ENCODE measurements at places on chromosomes 1 and 21. TPM values are rescaled to one million over a fixed set of nuclear protein-coding genes. Genes with fewer than 3 reads are reported as not detected.
A peak's percentile ranks its signal among the peaks of the same experiment; 100 is the strongest.

Gene KRTAP19-1
- total RNA-seq, result not detected

Gene TAL1
- total RNA-seq, result not detected

Gene SON
- 362 TPM for total RNA-seq

Gene NES
- 95.9 TPM for total RNA-seq

Gene HTR1D
- 4.7 TPM for total RNA-seq

Gene S100A12
- total RNA-seq, result not detected

- peak overlapping the region; percentile 66 for H3K4me3 ChIP-seq
- no peaks in the 10 kb centered on the region for H3K36me3 ChIP-seq
- peaks cover 42% of the 10 kb centered on the region for H3K27me3 ChIP-seq
- H3K4me1 ChIP-seq, result peaks cover 4% of the 10 kb centered on the region
- DNase-seq, result no peak
Measured at GRCh38 chr1:28812669-28813468, 899 bp downstream of the OPRD1 start.

DNA sequence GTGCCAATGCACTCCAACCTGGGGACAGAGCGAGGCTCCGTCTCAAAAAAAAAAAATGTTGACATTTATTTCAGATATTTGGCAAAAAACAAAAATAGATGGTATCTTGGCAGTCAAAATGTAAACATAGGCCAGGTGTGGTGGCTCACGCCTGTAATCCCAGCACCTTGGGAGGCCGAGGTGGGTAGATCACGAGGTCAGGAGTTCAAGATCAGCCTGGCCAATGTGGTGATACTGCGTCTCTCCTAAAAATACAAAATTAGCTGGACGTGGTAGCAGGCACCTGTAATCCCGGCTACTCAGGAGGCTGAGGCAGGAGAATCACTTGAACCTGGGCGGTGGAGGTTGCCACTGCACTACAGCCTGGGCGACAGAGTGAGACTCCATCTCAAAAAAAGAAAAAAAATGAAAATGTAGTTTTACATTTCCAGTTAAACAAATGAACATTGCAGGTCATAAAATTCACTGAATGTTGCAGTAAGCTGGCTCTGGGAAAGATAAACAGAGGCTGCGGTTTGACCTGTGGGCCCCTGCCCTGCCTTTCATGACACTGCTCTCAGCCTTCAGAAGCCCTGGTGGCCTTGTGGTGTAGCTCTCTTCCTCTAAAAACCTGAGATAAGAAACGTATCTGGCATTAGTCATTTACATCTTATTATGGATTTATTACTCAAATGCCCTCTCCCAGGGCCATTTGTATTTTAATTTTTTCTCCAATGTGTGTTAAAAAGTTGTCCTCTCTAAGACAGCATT lies 12.2 kb upstream of the SLC44A3 start:
- DNase-seq, result no peak
- H3K27me3 ChIP-seq, result no peaks in the 10 kb centered on the region
- H3K4me3 ChIP-seq, result no peak overlapping the region
- peaks cover 30% of the 10 kb centered on the region for H3K4me1 ChIP-seq
- H3K27ac ChIP-seq, result no peak overlapping the region
- H3K36me3 ChIP-seq, result no peaks in the 10 kb centered on the region

- H3K27ac ChIP-seq, result no peak overlapping the region
- H3K4me1 ChIP-seq, result peaks cover 35% of the 10 kb centered on the region
- no peak overlapping the region for H3K4me3 ChIP-seq
- H3K36me3 ChIP-seq, result no peaks in the 10 kb centered on the region
Measured at GRCh38 chr1:163535807-163536206, 214.1 kb downstream of the NUF2 start.

- H3K4me1 ChIP-seq, result peaks cover 34% of the 10 kb centered on the region
- H3K4me3 ChIP-seq, result no peak overlapping the region
- no peaks in the 10 kb centered on the region for H3K36me3 ChIP-seq
- peaks cover 18% of the 10 kb centered on the region for H3K27me3 ChIP-seq
- no peak overlapping the region for H3K27ac ChIP-seq
Measured at GRCh38 chr1:94115900-94116436, 5.0 kb downstream of the ABCA4 start.

DNA sequence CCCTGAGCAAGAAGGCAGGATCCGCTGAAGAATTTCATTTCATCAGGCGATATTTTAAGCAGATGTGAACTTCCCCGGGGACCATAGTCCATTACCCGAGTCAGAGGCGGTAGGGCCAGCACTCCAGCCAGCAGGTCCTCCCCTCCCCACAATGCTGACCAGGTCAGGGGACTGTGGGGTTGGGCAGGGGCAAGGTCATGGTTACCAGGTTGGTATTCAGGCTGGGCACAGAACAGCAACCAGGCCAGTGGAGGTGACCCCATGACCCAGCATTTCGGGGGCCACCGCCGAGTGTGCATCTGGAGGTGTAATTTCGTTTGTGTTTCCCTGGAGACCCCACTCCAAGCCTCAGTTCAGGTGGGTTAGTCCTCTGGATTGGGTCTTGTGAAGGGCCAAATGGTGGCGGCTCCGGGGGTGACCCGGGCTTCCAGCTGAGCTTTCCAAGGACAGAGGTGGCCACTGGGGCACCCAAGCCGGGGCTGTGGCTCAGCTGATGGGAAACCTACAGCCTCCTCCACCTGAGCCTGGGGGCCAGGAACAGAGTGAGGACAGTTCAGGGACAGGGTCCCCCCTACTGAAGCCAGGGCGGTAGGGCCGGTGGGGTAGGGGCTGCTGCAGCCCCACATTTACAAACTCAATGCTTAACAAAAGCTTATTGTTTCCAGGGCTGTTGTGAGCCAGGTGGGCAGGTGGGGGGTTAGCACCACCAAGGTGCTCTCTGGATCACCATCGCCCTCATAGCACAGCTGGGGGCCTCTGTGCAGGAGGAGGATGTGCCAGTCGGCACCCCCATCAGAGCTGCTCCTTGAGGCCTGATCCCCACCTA lies 2.8 kb downstream of the PRDM16 start:
- peaks cover 35% of the 10 kb centered on the region for H3K4me1 ChIP-seq
- peaks cover 83% of the 10 kb centered on the region for H3K27me3 ChIP-seq
- H3K4me3 ChIP-seq, result peak overlapping the region; percentile 51
- no peak overlapping the region for H3K27ac ChIP-seq
- no peaks in the 10 kb centered on the region for H3K36me3 ChIP-seq

DNA sequence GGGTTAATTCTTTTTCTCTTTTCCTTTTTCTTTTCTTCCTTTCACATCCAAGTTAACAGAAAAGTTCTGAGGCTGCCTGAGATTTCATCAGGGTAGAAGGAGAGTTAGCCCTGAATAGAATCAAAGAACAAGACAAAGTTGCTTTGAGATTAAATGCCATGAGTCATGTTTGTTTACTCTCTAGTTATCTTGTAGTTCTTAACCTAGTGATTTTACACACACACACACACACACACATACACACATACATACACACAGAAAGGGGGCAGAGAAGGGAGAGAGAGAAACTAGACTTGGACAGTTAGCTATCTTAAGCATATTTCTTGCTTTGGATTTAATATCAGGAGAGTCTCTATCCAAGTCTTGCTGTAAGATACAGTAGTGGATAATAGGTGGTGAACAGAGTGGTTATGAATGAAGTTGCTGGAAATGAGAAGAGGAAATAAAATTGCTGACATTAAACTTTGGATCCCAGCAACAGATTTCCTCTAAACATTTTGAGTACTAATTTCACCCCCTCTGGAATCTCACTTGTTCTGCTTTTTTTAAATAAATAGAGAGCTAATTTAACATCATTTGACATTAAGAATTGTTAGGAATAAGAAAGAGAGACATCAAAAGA lies 19.9 kb downstream of the PLA2G4A start:
- no peaks in the 10 kb centered on the region for H3K36me3 ChIP-seq
- no peak overlapping the region for H3K4me3 ChIP-seq
- H3K27ac ChIP-seq, result no peak overlapping the region

DNA sequence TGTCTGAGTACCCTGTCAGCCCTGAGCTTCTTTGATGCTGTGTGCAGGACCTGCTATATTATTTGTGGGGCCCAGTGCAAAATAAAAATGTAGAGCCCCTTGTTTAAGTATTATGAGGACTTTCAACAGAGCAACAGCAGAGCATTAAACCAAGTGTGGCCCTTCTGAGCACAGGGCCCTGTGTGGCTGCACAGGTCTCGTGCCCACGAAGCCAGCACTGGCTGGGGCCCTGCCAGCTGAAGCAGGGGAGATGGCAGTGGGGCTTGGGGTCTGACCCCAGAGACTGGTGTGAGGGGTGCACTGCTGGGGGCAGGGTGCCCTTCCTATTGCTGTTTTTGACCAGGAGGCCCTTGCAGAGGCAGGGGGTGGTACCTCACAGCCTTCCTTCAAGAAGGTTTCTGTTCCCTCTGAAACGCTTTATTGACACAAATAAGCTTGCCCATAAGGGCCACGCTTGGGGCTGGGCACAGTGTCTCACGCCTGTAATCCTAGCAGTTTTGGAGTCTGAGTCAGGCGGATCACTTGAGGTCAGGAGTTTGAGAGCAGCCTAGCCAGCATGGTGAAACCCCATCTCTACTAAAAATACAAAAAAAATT lies 2.2 kb upstream of the SEMA4A start:
- no peak overlapping the region for H3K27ac ChIP-seq
- H3K27me3 ChIP-seq, result no peaks in the 10 kb centered on the region
- peaks cover 73% of the 10 kb centered on the region for H3K4me1 ChIP-seq
- peak overlapping the region; percentile 50 for H3K4me3 ChIP-seq
- no peak for DNase-seq

GRCh38 chr1:47644212-47644573 lies 206.3 kb downstream of the FOXD2 start:
- no peaks in the 10 kb centered on the region for H3K4me1 ChIP-seq
- no peak overlapping the region for H3K4me3 ChIP-seq
- H3K27ac ChIP-seq, result no peak overlapping the region
- H3K27me3 ChIP-seq, result no peaks in the 10 kb centered on the region
- DNase-seq, result peak; percentile 37

GRCh38 chr1:186300056-186300455 lies 75.0 kb downstream of the TPR start:
- no peak overlapping the region for H3K27ac ChIP-seq
- no peak for DNase-seq
- no peaks in the 10 kb centered on the region for H3K36me3 ChIP-seq
- no peaks in the 10 kb centered on the region for H3K27me3 ChIP-seq

- no peaks in the 10 kb centered on the region for H3K27me3 ChIP-seq
- DNase-seq, result peak; percentile 36
- no peak overlapping the region for H3K27ac ChIP-seq
- no peaks in the 10 kb centered on the region for H3K36me3 ChIP-seq
- no peak overlapping the region for H3K4me3 ChIP-seq
Measured at GRCh38 chr1:161978011-161978790, 45.5 kb downstream of the OLFML2B start.

DNA sequence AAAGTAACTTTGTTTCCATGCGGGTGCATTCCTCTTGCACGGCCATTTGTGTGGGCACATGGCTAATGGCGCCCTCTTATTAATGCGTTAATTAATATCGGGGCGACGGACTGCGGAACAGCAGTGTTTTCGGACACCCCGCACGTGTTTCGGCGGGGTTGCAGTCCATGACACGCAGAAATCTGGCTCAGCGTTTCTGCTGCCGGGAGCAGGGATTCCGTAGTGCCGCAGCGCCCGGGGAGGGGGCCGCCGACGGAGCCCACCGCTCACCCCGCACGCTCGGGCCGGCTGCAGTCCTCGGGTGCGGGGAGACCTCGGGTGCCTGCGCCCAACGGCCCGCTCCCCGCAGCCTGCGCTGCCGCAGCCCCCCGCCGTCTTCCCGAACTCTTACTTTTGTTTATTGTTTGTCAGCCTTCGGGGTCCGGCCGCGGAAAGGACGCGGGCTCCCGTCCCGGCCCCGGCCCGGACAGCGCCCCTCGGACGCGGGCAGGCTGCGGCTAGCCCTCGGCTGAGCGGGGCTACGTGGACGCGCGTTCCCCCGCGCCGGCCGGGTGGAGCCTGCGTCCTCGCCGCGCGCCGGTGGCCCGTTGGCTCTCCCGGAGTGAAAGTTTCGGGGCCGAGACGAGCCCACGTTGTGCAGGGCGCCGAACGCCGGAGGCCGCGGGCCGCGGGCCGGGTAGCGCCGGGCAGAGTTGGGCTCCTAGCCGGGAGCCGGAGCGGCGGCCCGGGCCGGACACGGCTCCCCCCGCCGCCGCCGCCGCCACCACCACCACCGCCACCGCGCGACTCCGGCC lies 849 bp downstream of the NFIA start:
- DNase-seq, result peak; percentile 35
- peak overlapping the region; percentile 58 for H3K4me3 ChIP-seq
- H3K27ac ChIP-seq, result no peak overlapping the region

GRCh38 chr1:43306688-43307457 lies 6.1 kb downstream of the TIE1 start:
- H3K27ac ChIP-seq, result no peak overlapping the region
- no peaks in the 10 kb centered on the region for H3K27me3 ChIP-seq
- no peak overlapping the region for H3K4me3 ChIP-seq
- H3K4me1 ChIP-seq, result no peaks in the 10 kb centered on the region
- DNase-seq, result no peak

DNA sequence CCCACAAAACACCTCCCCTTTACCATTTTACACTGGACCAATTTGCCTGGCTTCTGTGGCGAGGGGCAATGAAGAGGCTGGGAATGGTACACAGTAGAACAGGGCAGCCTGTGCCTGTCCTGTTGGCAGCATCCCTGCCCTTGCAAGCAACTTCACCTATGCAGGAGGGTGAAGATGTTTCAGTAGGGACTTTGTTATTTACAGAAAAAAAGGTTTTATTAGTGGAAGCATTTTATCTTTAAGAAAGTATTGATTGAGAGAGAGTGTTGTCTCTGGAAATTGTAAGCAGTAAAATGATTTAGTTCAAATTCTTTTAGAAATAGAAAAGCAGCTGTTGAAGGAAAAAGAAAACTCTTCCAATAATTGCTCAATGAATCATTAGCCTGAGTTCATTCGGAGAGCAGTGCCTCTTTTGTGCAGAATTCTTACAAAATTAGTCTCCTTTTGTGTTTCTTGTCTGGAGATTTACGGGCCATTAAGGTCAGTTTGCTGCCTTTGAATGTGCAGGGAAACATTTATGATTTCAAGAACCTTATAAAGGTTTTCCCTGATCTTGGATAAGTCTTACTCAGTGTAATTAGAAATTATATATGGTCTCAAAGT lies 49.1 kb downstream of the HHAT start:
- no peak for DNase-seq
- peaks cover 10% of the 10 kb centered on the region for H3K4me1 ChIP-seq
- no peak overlapping the region for H3K4me3 ChIP-seq
- H3K36me3 ChIP-seq, result no peaks in the 10 kb centered on the region
- no peak overlapping the region for H3K27ac ChIP-seq
